ENCODE measurements at places on chromosomes 4 and X.
A peak's percentile ranks its signal among the peaks of the same experiment; 100 is the strongest.

- no peak for DNase-seq
Observed at GRCh38 chrX:48894891-48895290, 2.7 kb downstream of the TIMM17B start.

DNA sequence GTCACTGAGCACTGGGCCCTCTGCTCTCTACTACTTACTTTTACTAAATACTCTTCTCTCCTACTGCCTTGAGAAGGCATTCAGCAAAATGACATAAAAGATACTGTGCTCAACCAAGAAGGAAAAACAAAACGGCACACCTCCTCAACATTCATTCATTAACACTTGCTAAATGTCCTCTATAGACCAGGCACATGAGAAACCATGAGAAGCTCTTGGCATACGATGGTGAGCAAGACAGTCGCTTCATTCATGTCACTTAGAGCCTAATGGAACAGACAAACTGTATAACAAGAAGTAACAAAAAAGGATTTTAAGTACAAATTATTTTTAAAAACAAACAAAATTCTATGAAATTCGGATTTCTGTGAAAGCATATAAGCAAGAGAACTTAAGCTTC lies 38.7 kb downstream of the COL25A1 start:
- no peak for DNase-seq

DNA sequence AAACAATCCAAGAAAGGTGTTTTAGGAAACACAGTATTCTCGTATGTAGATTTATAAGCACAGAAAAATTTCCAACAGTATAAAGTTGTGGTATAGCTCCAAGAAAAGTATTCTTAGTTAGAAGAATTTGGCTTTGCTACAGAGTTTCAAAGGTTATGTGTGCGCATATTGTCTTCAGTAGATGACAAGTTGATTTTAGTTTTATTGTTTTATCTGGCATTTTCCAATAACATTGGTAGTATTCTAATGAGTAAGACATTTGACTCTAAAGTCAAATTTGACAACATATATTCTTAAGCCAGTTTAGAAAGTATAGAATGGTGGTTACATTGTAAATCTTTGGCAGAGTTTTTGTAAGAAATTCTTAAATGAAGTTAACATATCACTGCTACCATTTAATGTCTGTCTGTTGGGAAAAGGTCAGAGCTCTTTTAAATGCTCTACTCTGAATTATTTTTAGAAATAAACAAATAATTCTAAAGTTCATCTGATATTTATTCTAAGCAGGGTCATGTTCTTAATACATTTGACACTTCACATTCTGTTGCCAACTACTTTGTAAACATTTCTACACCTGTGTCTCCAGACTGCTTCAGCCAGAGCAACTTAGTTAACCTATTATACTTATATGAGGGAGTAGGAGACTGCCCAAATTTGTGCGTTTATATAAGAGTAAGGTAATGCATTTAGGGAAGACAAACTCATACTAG lies 30.0 kb downstream of the CLCN3 start:
- DNase-seq = no peak

GRCh38 chr4:37686373-37687193 lies at the start of gene RELL1:
Gene RELL1, minus strand, starts transcription at chr4:37686376. Its CDS starts 89 bp downstream, at chr4:37686287.
- peak; percentile 100 for DNase-seq

DNA sequence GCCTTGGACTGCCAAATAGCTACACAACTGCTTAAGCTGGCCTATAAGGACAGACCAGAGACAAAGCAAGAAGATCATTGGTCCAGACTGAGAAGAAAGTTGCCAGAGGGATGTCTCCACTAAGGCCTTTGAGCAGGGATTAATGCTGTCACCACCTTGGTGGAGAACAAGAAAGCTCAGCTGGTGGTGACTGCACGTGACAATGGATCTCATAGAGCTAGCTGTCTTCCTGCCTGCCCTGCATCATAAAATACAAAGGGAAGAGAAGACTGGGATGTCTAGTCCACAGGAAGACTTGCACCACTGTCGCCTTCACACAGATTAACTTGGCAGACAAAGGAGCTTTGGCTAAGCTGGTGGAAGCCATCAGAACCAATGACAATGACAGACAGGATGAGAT lies 40.5 kb upstream of the FAM120C start:
- DNase-seq = no peak

DNA sequence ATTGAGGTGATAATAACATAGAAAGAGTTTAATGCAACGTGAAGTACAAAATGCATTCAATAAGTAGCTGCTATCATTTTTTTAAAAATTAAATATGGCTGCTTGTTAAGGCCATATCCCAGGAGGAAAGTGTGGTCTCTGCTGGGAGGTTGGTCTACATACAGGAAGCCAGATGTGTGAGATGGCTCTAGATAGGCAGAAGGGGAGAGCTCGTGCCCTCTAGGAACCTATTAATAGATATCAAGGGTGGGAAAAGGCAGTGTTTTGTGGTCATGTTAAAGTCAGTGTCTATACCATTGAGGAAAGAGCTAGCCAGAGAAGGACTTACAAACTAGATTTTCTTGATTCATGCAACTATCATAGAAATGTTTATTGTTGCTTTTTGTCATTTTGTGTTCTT lies 140.5 kb downstream of the KLHL8 start:
- no peak for DNase-seq

GRCh38 chr4:39367166-39367565 lies 1.0 kb upstream of the RFC1 start:
- DNase-seq = no peak

DNA sequence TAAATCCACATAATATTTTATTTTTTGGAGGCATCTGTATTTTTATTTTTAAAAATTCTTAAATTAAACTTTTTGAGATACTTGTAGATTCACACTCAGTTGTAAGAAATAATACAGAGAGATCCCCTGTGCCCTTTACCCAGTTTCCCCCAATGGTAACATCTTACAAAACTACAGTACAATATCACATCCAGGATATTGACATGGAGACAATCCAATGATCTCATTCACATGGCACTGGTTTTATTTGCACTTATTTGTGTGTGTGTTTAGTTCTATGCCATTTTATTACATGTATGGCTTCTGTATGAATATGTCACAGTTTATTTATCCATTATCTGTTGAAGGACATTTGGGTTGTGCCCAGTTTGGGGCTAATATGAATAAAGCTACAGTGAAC lies 35.5 kb upstream of the EIF1AX start:
- no peak for DNase-seq

DNA sequence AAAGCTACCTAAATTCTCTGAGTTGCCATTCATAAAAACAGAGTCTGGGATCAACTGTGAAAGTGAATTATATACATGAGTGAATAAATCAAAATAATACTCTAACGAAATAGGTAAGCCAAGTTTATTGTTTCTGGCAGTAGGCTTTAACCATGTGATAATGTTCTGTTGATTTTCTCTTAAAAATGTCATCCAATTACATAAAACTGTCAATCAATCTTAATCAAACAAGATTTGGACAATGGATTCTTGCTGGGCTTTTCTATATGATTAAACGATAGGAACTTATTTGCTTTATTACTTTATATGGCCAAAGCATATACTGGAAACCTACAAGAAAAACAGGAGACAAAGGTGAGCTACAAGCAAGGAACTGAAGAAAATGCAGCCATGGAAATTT lies 148.8 kb downstream of the INPP4B start:
- DNase-seq = no peak

- no peak for DNase-seq
Observed at GRCh38 chr4:139083607-139083955, 68.0 kb downstream of the NOCT start.

GRCh38 chrX:1264556-1264955 lies 4.1 kb upstream of the CSF2RA start:
- DNase-seq = no peak

DNA sequence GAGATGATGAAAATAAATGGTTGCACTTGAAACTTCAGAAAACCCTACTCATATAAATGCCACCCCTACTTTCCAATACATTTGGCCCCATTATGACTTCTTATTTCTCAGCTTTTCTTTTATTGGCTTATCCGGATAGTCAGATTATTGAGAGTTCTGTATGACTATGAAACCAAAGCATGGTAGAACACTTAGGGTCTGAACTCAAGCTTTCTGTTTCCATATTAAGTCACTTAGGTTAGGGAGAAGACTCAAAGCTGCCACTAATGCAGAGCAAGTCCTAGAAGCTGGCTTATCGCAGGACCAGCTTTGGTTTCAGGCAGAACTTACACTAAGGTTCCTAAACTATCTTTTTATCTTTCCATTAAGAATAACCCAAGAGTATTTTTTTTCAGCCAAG lies 229.9 kb upstream of the CPEB2 start:
- DNase-seq = no peak

GRCh38 chr4:93646233-93646930 lies 182.2 kb upstream of the ATOH1 start:
- no peak for DNase-seq

DNA sequence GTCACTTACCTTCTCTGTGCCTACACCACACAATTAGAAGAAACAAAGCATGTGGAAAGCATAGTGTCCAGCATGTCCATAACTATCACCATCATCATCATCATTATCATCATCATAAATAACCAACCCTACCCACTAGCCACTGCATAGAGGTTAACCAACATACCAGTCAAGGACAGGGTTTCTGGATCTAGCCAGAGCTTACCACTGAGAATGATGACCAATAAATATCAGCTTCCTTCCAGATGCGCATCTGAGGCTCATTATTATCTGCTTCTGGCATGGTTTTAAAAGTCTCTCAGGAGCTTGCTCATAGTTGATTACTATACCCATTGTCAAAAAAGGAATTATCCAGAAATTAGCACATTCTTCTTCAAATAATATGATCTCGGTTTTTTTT lies 25.5 kb upstream of the MYOZ2 start:
- DNase-seq = no peak

DNA sequence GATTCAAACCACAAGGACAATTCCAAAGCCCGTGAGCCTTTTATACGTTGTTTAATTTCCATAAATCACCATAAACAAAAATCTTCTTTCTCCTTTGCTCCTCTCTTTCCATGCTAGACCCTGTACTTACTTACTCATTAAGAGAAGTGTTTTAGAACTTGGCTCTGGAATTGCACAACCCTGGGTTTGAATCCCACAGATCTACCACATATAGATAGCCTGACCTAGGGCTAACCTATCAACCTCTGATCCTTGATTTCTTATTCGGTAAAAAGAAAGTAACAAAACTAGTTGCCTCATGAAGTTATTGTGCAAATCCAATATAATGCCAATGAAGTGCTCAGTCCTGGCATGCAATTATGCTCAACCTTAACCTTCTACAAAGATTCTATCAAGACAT lies 68.8 kb downstream of the ZAR1 start:
- DNase-seq = no peak

GRCh38 chrX:97587171-97587570 lies 703.5 kb downstream of the RPA4 start:
- DNase-seq = no peak

GRCh38 chr4:71518283-71518989 lies 179.6 kb downstream of the SLC4A4 start:
- no peak for DNase-seq

GRCh38 chr4:155966731-155967395 lies 13.2 kb upstream of the CTSO start:
- DNase-seq = no peak

GRCh38 chrX:45143455-45143854 lies 57.2 kb downstream of the DIPK2B start:
- no peak for DNase-seq

- no peak for DNase-seq
Observed at GRCh38 chr4:180150818-180151217, 2092.4 kb upstream of the TENM3 start.

DNA sequence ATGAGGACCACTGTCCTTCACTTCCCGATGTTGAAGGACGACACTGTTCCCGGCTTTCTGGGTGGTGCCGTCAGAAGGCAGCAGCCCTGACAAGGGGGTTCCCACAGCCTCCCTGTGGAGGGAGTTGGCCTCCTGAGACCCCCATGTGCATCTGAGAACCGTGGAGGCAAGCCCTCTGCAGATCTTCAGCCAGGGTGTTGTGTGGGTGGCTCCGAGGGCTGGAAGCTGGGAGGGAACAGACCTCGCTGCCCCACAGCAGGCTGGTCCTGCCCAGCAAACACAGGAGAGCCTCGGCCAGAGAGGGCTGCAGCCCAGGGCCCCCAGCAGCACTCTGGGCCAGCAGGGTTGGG lies 16.2 kb downstream of the DGKQ start:
- no peak for DNase-seq

DNA sequence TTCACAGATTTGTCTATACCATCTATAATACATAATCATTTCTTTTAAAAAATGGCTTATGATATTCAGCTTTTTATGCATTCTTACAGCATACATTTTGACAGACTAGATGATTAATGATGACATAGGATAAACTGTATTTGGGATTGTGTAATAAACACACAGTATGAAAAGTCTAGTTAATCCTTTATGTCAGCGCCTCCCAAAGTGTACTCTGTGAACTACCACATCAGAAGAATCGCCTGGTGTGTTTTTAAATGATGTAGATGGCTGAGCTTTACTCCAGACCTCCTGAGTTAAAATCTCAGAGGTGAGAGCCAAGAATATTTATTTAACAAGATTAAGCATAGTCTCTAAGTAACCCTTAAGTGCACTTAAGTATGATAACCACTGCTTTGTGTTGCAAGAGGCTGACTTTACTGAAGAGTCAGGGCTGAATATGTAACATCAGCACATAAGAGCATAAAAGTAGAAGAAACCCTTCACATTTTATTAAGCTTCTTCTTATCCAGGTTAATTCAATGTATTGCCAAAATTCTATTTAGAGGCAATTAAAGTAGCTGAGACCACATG lies 104.2 kb downstream of the ANK2 start:
- DNase-seq = no peak

DNA sequence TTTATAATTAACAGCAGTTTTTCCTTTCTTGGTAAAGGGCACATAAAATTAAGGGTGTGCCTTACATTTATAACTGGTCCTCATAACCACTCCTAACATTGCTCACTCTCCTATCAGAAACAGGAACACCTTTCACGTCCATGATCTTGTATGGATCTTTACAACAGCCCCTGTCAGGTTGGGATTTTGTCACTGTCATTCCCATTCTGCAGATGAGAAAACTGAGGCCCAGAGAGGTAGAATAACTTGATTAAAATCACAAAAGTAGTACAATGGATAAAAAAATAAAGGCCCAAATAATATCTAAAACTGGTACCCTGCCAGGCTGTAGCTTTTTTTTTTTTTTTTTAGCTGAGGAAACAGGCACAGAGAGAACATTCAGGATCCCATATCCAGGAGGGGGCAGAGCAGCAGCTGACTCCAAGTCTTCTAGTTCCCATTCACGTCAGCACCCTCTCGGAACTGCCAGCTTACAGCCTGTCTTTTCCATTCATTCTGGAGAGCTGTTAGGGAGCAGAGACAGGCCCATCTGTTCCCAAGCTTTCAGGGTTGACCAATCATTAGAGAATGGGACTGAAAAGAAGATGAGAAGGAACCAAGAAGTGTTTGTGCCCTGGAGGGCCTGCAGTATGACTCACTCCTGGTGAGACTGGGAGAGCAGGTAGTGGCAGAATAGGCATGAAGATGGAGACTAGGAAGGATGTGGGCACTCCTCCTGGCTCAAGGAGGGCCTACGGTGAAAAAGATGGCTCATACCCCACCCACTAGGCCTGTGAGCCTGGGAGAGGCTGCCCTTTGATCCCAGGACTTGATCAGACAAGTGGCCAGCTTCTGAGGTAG lies 7.3 kb downstream of the SUV39H1 start:
- no peak for DNase-seq
